ENCODE measurements at places on chromosomes 7 and 10.

- DNase-seq = no peak
These were observed 5.4 kb downstream of the PON2 start for GRCh38 chr7:95429241-95429990.

DNA sequence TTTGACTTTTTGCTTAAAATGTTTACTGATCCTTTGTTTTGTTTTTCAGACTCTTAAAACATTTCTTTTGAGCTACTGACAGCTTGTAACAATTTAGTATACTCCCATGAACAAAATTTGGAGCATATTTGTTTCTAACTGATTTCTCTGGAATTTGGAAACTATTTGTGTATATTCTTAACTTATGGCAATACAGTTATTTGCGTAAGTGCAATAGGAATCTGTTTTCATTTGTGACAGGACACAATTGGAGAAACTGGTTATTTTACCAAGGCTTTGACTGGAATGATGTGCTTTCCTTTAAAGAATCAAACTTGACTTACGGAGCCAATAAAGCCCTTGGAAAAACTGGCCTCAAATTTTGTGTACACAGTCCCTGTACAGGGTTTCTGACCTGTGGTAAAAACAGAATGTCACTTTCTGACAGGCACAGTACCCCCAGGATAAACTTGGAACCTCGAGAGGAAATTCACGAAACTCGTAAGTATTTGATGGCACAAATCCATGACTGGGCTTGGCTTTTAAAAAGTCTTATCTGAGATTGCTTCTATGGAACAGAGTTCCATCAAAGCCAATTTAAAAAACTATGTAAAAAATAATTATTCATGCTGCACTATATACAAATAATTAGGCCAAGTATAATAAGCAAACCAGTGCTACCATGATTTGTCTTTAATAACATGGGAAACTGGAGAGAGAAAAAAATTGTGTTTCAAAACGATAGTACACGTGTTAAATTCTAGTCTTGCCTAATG, 70.4 kb downstream of the ST8SIA6 start:
- no peak for DNase-seq

DNA sequence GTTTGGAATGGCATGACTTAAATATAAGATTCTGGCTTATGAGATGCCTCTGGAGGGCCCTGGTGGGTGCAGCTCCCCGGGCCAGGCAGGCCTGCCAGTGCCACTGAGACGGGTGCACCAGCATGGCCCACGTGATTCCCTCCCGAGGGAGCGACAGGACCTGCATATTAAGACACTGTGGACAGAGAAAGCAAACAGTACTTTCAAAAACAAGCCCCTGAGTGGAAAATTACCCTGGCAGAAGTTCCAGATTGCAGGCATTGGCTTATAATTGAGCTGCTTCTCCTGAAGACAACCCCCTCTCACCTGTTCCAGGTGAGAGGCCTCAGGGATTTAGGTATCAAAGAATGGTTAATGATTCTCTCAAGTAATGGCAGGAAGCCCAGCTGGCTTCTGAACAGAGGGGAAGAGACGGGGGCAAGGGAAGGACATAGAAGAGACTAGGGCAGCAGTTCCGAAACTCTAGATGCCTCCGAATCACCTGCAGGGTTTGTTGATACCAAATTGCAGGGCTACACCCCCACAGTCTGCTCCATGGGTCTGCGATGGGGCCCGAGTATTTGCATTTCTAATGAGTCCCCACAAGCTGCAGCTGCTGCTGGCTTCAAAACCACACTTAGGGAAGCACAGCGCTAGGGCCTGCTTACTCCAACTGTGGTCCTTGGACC, 66.0 kb upstream of the DOCK1 start:
- no peak for DNase-seq

DNA sequence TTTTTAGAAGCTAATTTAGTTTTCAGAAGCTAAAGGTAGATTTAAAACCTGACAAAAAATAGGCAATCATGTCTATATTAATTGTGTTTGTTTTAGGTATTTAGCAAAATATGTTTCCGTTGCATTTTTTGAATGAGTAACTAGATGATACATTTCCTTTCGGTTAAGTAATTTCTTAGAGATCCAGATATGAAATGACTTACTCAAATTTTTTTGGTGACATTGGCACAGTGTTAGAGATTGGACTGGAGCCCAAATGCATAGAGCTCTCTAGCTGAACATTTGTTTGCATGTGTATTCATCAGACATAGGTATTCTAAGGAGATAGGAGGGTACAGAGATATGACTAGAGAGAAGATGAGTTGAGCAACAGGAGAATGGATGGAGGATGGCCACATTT, 1.9 kb downstream of the BUB3 start:
- DNase-seq = no peak

- DNase-seq = no peak
These were observed 25.2 kb upstream of the GUSB start for GRCh38 chr7:66007232-66007631.

All from stimulated activated CD8-positive, alpha-beta memory T cell treated with anti-CD3 and anti-CD28 coated beads, Interleukin-7, amount 100 ng/mL, for 48 hours (primary cell).